ENCODE measurements at places on chromosomes 1 and 21.
A peak's percentile ranks its signal among the peaks of the same experiment; 100 is the strongest.

DNA sequence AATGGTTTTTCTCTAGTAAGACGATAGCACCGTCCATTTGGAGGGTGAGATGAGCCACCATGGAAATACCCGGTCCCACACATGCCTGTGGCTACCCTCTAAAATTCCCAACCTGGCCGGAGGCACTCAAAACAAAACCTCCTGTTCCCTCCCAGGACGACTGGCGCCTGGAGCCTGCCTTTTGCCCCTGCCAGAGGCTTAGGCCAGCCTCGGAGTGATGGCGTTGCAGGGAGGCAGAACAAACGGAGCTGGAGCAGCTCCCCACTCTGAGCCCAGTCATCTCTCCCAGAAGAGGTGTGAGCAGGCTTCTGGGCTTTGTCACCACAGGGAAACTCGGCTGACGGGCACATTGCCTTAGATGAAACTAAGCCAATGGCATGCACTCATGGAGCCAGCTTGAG, 213.7 kb upstream of the HOOK1 start:
- DNase-seq, result no peak

- DNase-seq, result peak; percentile 81
Observed at GRCh38 chr1:155938220-155938627, 3.2 kb upstream of the RXFP4 start.

GRCh38 chr1:180935326-180936109, 22.8 kb downstream of the KIAA1614 start:
- peak; percentile 76 for DNase-seq

DNA sequence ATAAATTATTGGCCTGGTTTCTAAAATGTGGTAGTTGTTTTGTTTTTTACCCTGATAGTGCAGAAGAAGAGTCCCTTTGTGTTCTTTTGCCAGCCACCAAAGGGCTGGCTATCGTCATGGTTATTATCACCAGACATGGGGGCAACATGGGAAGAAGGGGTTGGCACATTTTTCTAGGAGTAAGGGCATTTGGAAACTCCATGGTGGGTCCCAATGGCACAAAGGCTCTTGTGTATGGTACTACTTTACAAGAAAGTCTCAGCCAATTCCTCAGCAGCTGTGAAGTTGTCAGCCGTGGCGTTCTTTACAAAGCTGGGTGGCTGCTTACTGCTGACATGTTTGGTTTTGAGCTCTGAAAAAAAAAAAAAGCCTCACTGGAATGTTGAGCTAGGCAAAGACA, 330.4 kb upstream of the ESRRG start:
- no peak for DNase-seq

GRCh38 chr21:40466893-40467483, 380.0 kb downstream of the DSCAM start:
- peak; percentile 74 for DNase-seq

- peak; percentile 26 for DNase-seq
Observed at GRCh38 chr1:25006770-25007169, 76.7 kb upstream of the RUNX3 start.

DNA sequence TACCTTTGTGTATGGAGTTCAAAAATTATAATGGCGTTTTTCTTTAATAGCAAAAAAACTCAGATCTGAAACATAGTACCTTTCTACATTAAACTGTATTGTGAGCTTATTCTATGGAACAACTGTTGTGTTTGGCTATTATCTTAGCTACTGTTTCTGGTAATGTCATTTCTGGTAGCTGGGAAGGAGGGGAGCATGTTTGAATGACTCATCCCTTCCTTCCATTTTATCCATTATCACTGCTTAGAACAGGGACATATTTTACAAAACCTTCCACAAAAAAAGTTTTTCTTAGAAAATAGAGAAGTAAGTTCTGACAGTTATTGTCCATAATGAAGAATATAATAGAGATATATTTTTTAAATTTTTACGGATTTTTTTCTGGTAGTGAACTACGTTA, 128.3 kb downstream of the NRDC start:
- DNase-seq, result no peak

GRCh38 chr1:170303034-170303433, 157.3 kb downstream of the NTMT2 start:
- no peak for DNase-seq

DNA sequence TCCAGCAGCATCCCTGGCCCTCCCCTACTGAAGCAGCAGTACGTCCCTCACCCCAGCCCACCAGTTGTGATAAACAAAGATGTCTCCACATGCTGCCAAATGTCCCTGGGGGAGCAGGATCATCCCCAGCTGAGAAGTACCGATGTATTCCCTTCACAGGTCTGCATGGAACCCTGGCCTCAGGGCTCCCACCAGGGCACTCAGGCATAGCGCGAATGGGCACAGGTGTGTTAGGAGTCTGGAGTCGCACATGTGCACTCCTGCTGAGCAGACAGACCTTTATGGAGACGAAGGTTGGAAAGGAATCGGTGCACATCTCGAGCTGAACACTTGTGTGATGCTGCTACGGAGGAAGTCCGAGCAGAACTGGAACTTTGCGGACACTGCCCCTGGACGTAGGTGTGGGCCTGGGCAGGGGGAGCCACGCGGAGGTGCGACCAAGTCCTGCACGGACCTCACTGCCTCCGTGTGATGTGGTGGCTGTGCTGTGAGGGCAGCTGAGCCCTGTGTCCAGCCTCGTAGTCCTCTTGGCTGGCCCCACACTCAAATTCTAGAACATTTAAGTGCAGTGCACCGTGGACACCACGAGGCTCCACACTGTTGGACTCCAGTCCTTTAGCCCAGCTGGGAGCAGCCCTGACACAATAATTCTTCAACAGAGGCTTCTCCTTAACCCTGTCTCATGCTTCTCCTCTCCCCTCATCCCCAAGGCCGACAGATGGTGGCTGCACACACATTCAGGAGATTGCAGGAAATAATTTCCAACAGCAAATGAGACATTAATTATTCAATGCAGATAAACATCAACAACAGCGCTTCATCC, 43.4 kb downstream of the RSPH1 start:
- peak; percentile 43 for DNase-seq

GRCh38 chr1:219876798-219877209, 51.6 kb downstream of the SLC30A10 start:
- DNase-seq, result peak; percentile 11

DNA sequence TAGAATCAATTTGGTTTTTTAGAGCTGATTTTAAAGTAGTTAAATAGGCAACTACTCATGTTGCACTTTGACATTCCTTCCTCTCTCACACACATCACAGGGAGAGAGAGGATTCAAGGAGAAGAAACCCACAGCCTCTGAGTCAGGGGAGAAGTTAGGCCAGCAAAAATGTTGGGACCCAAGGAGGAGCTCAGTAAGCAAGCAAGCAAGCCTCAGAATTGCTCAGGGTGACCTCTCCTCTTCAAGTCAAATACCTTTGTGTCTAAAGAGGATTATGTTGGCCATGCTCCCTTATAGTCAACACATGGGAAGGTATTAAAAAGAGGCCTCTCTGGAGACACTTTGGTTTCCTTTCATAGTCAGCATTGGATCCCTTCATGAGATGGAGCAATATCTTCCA, 80.5 kb upstream of the WARS2 start:
- DNase-seq, result no peak

- DNase-seq, result no peak
Observed at GRCh38 chr1:114154963-114155322, 1.3 kb upstream of the SYT6 start.

GRCh38 chr1:220827445-220828178, 40.9 kb downstream of the MTARC1 start:
- DNase-seq, result peak; percentile 74

- DNase-seq, result peak; percentile 90
Observed at GRCh38 chr1:61079898-61080336, 2.4 kb upstream of the NFIA start.

DNA sequence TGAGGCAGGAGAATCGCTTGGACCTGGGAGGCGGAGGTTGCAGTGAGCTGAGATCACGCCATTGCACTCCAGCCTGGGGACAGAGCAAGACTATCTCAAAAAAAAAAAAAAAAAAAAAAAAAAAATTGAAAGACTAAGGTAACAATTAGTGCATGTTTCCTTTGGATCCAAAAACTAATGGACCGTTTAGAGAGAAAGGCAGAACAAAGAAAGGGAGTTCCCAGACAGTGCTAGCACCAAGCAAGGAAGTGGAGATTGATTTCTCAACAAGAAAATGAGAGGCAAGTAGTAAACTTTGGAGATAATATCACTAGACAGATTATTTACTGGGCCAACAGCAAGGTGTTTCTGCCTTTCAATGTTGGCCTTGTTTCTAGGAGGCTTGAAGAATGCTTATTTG, 24.2 kb downstream of the ATP1B1 start:
- DNase-seq, result no peak

GRCh38 chr1:230506451-230506850, 80.3 kb upstream of the PGBD5 start:
- DNase-seq, result no peak

DNA sequence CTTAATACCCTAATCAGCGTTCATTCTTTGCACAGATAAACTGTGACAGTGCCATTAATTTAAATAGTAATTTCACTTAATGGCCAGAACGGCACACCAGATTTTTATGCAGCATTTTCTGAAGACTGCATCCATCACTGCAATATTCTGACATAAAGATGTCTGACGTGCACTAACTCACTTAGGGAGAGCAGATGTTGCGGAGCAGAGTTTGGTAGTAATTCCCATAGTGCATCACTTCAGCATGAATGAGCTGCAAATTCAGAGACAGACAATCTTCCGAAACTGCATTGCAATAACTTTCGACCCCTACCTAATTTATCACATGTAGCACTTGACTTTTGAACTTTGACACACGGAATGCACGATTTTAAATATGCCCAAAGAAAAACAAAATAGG, 225.3 kb downstream of the KCTD3 start:
- peak; percentile 40 for DNase-seq

- DNase-seq, result no peak
Observed at GRCh38 chr1:18512883-18513282, 32.2 kb downstream of the KLHDC7A start.

DNA sequence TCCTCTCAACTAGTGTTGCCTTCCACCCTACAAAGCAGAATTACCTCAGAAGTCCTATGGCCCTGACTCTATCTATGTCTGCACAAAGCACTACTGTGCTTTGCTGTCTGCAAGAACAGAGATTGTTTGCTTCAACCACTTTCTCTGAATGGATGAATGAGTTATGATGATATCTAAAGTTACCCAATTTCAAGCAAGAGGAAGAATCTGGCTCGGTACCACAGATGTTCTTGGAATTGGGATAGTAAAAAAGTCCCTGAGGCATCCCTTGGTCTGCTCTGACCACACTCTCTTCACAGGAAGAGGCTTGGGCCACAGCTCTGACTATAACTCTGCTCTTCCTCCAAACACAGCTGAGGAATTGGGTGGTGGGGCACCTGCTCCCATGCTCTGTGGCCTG, 31.2 kb downstream of the MTARC1 start:
- DNase-seq, result no peak

Measured in NCI-H69 (cell line).